Hippocampal formation (tissue), 2 donors: ENCODE measurements at places on chromosomes 4 and X.

GRCh38 chr4:95158626-95159025, 390.1 kb downstream of the UNC5C start:
- no peak for DNase-seq

- no peak for DNase-seq
Measured at GRCh38 chr4:181950372-181951127, 292.7 kb upstream of the TENM3 start.

- DNase-seq, result no peak
Measured at GRCh38 chr4:69147334-69147733, 51.1 kb downstream of the UGT2B7 start.

DNA sequence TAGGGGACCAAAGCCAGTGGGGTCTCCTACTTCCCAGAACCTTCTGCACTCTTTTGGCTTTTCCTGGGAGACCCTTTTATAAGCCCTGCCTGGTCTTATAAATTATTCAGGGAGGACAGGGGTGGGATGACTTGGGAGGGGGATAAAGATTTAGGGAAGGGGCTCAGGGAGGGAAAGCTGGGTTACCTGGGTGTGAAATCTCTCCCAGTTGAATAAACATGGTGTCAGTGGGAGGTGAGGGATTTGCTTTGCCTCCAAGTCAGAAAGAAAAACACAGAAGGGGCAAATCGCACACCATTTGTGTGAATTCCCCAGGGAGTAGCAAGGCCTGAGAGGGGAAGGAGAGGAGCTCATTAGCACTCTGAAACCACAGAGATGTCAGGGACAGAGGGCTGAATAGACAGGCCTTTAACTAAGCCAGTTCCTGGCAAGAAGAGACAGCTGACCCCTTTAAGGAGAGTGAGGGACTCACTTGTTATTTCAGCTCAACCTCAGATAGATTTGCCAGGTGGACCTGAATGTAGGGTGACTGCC, at the start of gene RIPPLY1:
Gene RIPPLY1 (minus strand): TSS at position 51 of the 534 bp plus-strand sequence. CDS start 54 bp downstream, outside the sequence.
- DNase-seq, result no peak

- no peak for DNase-seq
Measured at GRCh38 chrX:28969126-28969525, 381.9 kb downstream of the IL1RAPL1 start.
